ENCODE measurements at places on chromosomes 4 and X. TPM values are rescaled to one million over a fixed set of nuclear protein-coding genes. Genes with fewer than 3 reads are reported as not detected.

DNA sequence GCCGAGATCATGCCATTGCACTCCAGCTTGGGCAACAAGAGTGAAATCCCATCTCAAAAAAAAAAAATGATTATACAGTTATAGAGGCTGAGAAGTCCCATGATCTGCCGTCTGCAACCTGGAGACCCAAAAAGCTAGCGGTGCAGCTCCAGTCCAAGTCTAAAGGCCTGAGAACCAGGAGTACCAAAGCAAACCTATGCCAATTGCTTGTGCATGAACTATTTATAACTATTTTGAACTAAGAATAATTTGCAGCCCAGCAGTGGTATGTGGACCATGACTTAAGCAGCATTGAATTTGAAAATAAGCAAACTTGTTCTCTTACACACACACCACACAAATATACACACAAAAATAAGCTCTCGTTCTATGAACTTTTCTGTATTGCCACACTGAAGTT lies 51.8 kb downstream of the TASL start:
- no peak for DNase-seq

- DNase-seq = no peak
Measured at GRCh38 chr4:78410676-78411075, 140.9 kb upstream of the ANXA3 start.

DNA sequence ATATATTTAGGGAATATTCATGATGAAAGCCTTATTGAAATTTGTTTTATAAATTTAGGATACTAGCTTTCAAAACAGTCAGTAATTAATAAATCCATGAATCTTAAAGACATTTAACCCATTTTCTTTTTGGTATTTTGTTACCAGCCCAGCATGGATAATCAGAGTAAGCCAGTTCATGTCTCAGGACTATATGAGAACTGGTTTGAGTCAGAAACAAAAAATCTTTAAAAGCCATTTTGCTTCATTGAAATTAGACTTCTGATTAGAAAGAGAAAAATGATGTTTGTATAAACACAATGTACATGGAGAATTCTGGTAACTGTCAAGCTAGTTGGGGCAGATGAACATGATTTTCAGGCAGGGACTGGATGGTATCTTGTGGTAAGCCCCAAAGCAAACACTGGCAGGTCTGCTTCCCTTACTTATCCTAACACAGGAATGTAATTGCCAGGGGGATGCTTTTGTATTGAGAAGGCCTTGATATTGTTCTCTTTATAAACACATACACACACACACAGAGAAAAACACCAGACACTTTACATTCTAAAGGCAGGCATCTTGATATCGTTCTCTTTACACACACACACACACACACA lies 9.4 kb downstream of the ARHGAP10 start:
- DNase-seq = no peak

DNA sequence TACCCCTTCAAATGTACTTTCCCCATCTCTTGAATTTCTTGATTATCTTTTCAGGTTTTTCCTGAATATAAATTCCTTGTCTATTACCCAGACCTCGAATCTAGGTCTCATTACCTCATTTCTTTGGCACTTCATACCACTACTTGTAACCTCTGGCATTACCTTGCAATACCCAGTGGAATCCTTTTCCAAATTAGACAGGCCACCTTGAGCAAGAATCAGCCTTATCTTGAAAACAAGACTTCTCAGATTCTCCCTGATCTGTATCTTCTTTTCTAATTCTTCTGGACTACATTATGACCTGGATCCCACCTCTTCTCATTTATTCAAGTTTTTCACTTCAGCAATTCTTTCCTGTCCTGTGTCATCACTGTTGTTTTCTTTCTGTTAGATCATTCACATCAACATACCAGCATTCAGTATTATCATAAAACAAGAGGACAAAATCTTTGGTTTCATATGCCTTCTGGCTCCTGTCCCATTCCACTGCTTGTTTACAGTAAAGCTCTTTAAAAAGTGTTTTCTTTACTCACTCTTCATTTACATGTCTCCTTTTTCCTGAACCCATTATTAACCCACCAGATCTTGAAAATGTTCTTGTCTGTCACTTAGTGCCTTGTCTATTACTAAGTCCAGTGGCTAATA lies 275.6 kb upstream of the HS3ST1 start:
- DNase-seq = no peak

DNA sequence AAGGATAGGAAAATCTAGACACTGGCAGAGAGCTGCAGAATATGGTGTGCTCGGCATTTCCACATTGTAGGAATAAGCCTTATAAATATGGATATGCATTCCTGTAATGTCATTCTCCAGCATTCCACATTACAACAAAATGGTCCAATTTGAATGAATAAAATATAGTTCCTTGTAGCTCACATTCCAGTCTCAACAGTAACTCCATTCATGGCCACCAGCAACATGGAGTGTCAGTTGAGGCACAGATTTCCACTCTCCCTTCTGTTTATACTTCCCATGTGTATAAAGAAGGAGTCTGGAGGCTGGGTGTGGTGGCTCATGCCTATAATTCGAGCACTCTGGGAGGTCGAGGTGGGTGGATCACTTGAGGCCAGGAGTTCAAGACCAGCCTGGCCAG lies 84.5 kb downstream of the AASDH start:
- DNase-seq = no peak

DNA sequence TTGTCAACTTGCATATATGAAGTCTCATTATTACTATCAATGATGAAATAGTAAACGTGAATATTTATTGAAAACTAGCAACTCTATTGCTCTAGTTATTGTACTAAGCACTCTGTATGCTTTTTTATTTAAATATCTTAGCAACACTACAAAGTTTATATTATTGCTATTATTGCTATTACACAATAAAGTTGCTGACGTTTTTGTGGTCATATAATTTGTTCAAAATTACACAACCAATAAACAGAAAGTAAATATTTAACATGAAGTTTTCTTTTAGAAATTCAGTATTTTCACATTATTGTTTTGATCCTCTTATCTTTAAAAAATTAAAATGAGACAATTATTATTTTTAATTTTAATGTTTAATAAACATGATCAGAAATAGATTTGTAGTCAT lies 1521.1 kb upstream of the PCDH7 start:
- DNase-seq = no peak

GRCh38 chrX:140572724-140573123 lies 67.9 kb upstream of the SOX3 start:
- DNase-seq = peak; percentile 43

- no peak for DNase-seq
Measured at GRCh38 chrX:1181170-1181569, 31.3 kb downstream of the CRLF2 start.

DNA sequence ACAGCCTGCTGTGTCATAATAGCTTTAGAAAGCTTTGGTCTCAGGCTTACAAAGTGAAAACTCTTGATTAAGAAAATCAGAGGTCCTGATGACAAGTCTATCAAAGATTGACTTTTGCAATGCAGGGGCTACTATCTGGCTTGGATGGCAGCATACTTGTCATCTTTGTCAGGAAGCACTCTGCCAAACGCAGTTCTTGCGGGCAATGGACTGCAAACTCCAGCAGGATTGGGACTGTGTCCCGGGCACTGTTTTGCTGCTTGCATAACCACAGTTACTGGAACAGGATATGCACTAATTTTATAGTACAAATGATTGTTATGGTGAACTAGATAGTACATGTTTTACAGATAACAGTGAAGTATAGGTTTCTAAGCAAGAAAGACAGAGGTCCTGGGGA lies 185.6 kb downstream of the IQCM start:
- no peak for DNase-seq

GRCh38 chrX:25337841-25338240 lies 322.1 kb upstream of the ARX start:
- no peak for DNase-seq

GRCh38 chrX:150163956-150164726 lies 199.0 kb upstream of the MAMLD1 start:
- DNase-seq = no peak

- DNase-seq = peak; percentile 76
Measured at GRCh38 chrX:70196961-70197720, 19.9 kb downstream of the DGAT2L6 start.

GRCh38 chr4:47913861-47914219 lies 543 bp downstream of the NFXL1 start:
- peak; percentile 16 for DNase-seq

Gene DDIT4L
- 0.18 TPM for total RNA-seq

Gene PNMA6F
- total RNA-seq = not detected

Gene GPRASP1
- 46.7 TPM for total RNA-seq

Gene MRFAP1
- 351 TPM for total RNA-seq
